WTC11 (cell line): ENCODE measurements at places on chromosomes 2 and 18.

GRCh38 chr2:28248511-28248910 lies 144.1 kb upstream of the FOSL2 start:
- H3K27me3 ChIP-seq = no peaks in the 10 kb centered on the region
- no peak overlapping the region for H3K4me3 ChIP-seq
- H3K4me1 ChIP-seq = peaks cover 16% of the 10 kb centered on the region
- H3K27ac ChIP-seq = no peak overlapping the region; the same call in 1 of the 2 replicates
- no peak for DNase-seq

GRCh38 chr2:61759005-61759404 lies 94.9 kb downstream of the FAM161A start:
- peaks cover 2% of the 10 kb centered on the region; the same call in 1 of the 2 replicates for H3K4me1 ChIP-seq
- no peak for DNase-seq
- no peaks in the 10 kb centered on the region for H3K36me3 ChIP-seq
- H3K4me3 ChIP-seq = no peak overlapping the region

GRCh38 chr2:120452945-120453634 lies 107.2 kb downstream of the INHBB start:
- H3K4me1 ChIP-seq = no peaks in the 10 kb centered on the region
- peaks cover 4% of the 10 kb centered on the region; the same call in 1 of the 2 replicates for H3K36me3 ChIP-seq
- no peak overlapping the region for H3K4me3 ChIP-seq
- DNase-seq = no peak
- H3K27ac ChIP-seq = no peak overlapping the region
- peaks cover 75% of the 10 kb centered on the region for H3K27me3 ChIP-seq

DNA sequence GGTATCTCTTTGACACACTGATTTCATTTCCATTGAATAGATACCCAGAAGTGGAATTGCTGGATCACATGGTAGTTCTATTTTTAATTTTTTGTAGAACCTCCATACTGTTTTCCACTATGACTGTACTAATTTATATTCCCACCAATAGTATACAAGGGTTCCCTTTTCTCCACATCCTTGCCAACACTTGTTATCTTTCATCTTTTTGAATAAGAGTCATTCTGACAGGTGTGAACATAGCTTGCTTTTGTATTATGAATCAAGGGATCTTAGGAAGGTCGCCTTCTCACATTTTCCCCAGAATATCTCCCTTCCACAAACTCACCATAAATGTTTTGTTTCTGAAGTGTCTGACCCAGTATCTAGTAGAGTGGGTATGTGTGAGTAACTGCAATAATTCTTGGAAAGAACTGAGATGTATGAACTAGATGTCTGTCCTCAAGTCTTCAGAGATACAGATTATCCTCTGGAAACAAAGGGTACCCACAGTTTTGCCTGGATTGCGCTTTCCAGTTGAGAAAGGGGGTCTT lies 17.1 kb upstream of the SP3 start:
- no peaks in the 10 kb centered on the region for H3K36me3 ChIP-seq
- peaks cover 13% of the 10 kb centered on the region for H3K4me1 ChIP-seq
- no peak overlapping the region for H3K27ac ChIP-seq
- no peak overlapping the region for H3K4me3 ChIP-seq
- no peaks in the 10 kb centered on the region for H3K27me3 ChIP-seq

GRCh38 chr2:146523196-146523595 lies 1321.6 kb upstream of the ACVR2A start:
- no peak overlapping the region for H3K4me3 ChIP-seq
- no peak for DNase-seq
- peaks cover 30% of the 10 kb centered on the region for H3K36me3 ChIP-seq
- no peak overlapping the region for H3K27ac ChIP-seq

- no peak overlapping the region for H3K27ac ChIP-seq
- DNase-seq = no peak
- H3K36me3 ChIP-seq = peaks cover 4% of the 10 kb centered on the region
- no peak overlapping the region for H3K4me3 ChIP-seq
These were observed 39.8 kb downstream of the WDR75 start for GRCh38 chr2:189481071-189481470.

GRCh38 chr2:48900321-48901014 lies 144.9 kb upstream of the LHCGR start:
- no peak overlapping the region for H3K27ac ChIP-seq
- no peaks in the 10 kb centered on the region for H3K4me1 ChIP-seq
- H3K27me3 ChIP-seq = no peaks in the 10 kb centered on the region
- no peak for DNase-seq
- no peaks in the 10 kb centered on the region for H3K36me3 ChIP-seq

DNA sequence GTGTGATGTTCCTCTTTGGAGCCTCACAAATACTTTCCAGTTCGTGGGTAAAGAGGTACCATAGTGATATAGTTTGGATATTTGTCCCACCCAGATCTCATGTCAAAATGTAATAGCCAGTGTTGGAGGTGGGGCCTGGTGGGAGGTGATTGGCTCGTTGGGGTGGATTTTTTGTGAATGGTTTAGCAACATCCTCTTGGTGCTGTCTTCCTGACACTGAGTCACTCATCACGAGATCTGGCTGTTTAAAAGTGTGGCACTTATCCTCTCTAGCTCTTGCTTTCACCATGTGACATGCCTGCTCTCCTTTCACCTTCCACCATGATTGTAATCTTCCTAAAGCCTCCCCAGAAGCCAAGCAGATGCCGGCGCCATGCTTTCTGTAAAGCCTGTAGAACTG lies 3.0 kb upstream of the CCDC93 start:
- peaks cover 35% of the 10 kb centered on the region for H3K4me1 ChIP-seq
- DNase-seq = no peak
- H3K4me3 ChIP-seq = no peak overlapping the region
- H3K27me3 ChIP-seq = peaks cover 69% of the 10 kb centered on the region
- no peak overlapping the region for H3K27ac ChIP-seq

- no peaks in the 10 kb centered on the region for H3K36me3 ChIP-seq
- H3K4me1 ChIP-seq = peaks cover 8% of the 10 kb centered on the region
- DNase-seq = no peak
These were observed 184.6 kb upstream of the MEX3C start for GRCh38 chr18:51382081-51382480.

- no peak for DNase-seq
- H3K27me3 ChIP-seq = no peaks in the 10 kb centered on the region
- H3K4me1 ChIP-seq = peaks cover 24% of the 10 kb centered on the region
- no peaks in the 10 kb centered on the region for H3K36me3 ChIP-seq
These were observed 55.1 kb upstream of the MAPRE3 start for GRCh38 chr2:26915316-26915715.
